Type B pancreatic cell (in vitro differentiated cells): ENCODE measurements at places on chromosomes 3 and 15. TPM values are rescaled to one million over a fixed set of nuclear protein-coding genes. Genes with fewer than 3 reads are reported as not detected.

DNA sequence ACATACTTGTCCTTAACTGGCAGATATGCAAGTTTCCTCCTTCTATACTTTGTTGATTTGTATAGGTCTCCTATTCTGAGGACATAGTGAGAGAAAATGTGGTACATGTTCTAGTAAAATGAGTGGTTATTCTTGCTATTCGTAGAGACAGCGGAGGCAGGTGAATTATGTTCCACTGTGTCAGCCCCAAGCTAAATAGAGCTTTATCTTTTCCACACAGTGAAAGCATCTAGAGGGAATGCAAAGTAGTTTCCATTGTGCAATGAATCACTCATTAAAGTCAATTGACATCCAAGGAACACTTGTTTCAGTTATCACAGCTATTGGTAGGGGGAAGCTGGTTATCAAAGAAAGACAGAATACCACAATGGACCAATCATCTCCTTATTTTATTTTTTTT, 262.4 kb downstream of the NLGN1 start:
- H3K27ac ChIP-seq = no peak overlapping the region
- H3K27me3 ChIP-seq = peaks cover 5% of the 10 kb centered on the region
- H3K36me3 ChIP-seq = no peaks in the 10 kb centered on the region

DNA sequence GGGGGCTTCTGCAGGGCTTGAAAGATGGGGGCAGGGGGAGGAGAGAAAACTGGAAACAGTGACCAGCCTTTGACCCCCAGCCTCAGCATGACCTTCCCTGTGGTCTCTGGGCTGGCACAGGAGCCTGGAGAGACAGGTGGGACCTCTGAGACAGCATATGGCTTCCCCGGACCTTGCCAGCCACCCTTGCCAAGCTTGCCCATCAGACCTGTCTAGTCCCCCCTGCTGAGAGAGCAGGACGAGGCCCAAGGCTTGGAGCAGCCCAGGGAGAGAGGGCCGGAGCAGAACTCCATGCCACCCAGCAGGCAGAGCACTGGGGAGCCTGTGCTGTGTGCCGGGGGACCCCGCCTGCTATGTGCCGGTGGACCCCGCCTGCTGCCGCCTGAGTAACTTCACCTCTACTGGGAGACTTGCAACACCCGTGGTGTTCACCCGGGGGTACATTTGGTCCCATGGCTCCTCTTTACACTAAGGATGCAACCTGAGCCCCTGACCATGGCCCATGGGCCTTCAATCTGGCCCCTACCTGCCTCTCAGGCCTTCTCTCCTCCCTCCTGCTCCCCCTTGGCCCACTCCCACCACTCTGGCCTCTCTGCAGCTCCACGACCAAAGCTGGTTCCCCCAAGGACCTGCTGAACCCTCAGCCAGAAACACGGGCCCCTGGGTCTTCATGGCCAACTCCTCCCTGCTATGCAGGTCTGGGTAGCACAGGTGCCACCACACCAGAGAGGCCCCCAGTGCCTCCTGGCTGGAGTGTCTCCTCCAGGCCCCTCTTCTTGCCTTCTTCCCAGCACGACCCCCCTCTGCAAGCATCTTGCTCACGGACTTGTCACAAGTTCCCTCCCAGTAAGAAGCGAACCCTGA, 21.1 kb upstream of the SLC41A3 start:
- H3K4me3 ChIP-seq = no peak overlapping the region
- H3K27ac ChIP-seq = no peak overlapping the region
- H3K4me1 ChIP-seq = peaks cover 8% of the 10 kb centered on the region
- H3K27me3 ChIP-seq = no peaks in the 10 kb centered on the region

GRCh38 chr3:55538158-55538557, 51.1 kb upstream of the WNT5A start:
- H3K27me3 ChIP-seq = peaks cover 32% of the 10 kb centered on the region
- H3K4me3 ChIP-seq = no peak overlapping the region
- no peak overlapping the region for H3K27ac ChIP-seq
- no peak for DNase-seq
- H3K36me3 ChIP-seq = peaks cover 5% of the 10 kb centered on the region

DNA sequence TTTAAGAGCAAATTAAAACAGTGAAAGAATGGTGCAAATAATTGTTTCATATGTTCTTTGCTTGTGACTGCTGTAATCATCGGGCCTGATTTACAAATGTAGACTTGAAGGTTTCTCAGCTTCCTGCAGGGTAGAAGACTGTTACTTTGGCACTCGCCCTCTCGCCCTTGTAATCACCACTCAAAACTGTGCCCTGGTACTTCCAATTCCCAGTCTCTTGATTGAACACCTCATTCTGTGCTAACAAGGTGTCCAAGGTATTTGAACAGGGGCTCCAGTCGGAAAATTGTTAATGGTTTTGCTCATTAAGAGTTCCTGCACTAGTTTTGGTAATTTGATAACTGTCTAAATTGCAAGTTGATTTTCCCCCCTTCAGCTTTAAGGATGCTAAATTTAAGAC, 209.5 kb downstream of the ZIC1 start:
- peaks cover 32% of the 10 kb centered on the region for H3K4me1 ChIP-seq
- H3K27me3 ChIP-seq = peaks cover 7% of the 10 kb centered on the region
- H3K4me3 ChIP-seq = peak overlapping the region; percentile 65
- no peaks in the 10 kb centered on the region for H3K36me3 ChIP-seq
- no peak for DNase-seq

- no peak for DNase-seq
- H3K4me3 ChIP-seq = peak overlapping the region; percentile 25
- H3K4me1 ChIP-seq = no peaks in the 10 kb centered on the region
- H3K27ac ChIP-seq = peak overlapping the region; percentile 81
- H3K36me3 ChIP-seq = peaks cover 21% of the 10 kb centered on the region
These were observed 17.3 kb downstream of the ABHD5 start for GRCh38 chr3:43707998-43708397.

GRCh38 chr3:32606960-32607359, 36.3 kb upstream of the DYNC1LI1 start:
- peaks cover 11% of the 10 kb centered on the region for H3K27me3 ChIP-seq
- H3K4me1 ChIP-seq = peaks cover 8% of the 10 kb centered on the region
- DNase-seq = no peak
- no peak overlapping the region for H3K27ac ChIP-seq
- no peak overlapping the region for H3K4me3 ChIP-seq

- DNase-seq = no peak
- H3K36me3 ChIP-seq = no peaks in the 10 kb centered on the region
- H3K4me1 ChIP-seq = no peaks in the 10 kb centered on the region
- H3K27ac ChIP-seq = no peak overlapping the region
- H3K4me3 ChIP-seq = no peak overlapping the region
- H3K27me3 ChIP-seq = peaks cover 14% of the 10 kb centered on the region
These were observed 70.2 kb upstream of the DGKG start for GRCh38 chr3:186432189-186432588.

GRCh38 chr3:127990461-127990860, 61.8 kb upstream of the SEC61A1 start:
- H3K27me3 ChIP-seq = peaks cover 2% of the 10 kb centered on the region
- no peaks in the 10 kb centered on the region for H3K4me1 ChIP-seq
- no peaks in the 10 kb centered on the region for H3K36me3 ChIP-seq
- no peak overlapping the region for H3K27ac ChIP-seq

- no peaks in the 10 kb centered on the region for H3K27me3 ChIP-seq
- no peak for DNase-seq
- H3K4me1 ChIP-seq = peaks cover 3% of the 10 kb centered on the region
These were observed 38.7 kb downstream of the ANP32A start for GRCh38 chr15:68781766-68782588.

DNA sequence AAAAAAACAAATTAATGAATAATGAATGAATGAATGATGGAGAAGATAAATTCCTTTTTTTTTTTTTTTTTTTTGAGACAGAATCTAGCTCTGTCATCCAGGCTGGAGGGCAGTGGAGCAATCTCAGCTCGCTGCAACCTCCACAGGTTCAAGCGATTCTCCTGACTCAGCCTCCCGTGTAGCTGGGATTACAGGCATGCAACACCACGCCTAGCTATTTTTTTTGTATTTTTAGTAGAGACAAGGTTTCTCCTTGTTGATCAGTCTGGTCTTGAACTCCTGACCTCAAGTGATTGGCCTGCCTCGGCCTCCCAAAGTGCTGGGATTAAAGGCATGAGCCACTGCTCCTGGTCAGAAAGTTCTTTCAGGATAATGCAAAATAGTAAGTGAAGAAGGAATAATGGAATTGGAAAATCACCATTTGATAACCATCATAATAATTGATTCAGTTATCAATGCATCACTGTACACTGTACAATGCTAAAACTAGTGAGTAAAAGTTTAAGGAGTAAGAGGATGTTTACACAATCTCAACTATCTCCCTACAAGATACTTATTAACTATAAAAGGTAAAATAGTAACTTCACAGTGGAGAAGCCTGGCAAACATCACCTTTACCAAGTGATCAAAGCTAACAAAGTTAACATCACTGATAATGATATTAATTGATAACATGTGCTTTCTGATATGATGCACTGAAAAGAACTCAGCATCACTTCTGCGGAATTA, 12.3 kb upstream of the INO80 start:
- H3K4me1 ChIP-seq = no peaks in the 10 kb centered on the region
- peaks cover 3% of the 10 kb centered on the region for H3K27me3 ChIP-seq
- no peaks in the 10 kb centered on the region for H3K36me3 ChIP-seq
- no peak overlapping the region for H3K4me3 ChIP-seq
- no peak overlapping the region for H3K27ac ChIP-seq
- DNase-seq = no peak

- peaks cover 21% of the 10 kb centered on the region for H3K4me1 ChIP-seq
- peaks cover 5% of the 10 kb centered on the region for H3K36me3 ChIP-seq
- no peak for DNase-seq
These were observed 6.5 kb downstream of the RFTN1 start for GRCh38 chr3:16506884-16507577.

GRCh38 chr3:114644367-114644766, 350.5 kb downstream of the TIGIT start:
- DNase-seq = no peak
- H3K27ac ChIP-seq = no peak overlapping the region

DNA sequence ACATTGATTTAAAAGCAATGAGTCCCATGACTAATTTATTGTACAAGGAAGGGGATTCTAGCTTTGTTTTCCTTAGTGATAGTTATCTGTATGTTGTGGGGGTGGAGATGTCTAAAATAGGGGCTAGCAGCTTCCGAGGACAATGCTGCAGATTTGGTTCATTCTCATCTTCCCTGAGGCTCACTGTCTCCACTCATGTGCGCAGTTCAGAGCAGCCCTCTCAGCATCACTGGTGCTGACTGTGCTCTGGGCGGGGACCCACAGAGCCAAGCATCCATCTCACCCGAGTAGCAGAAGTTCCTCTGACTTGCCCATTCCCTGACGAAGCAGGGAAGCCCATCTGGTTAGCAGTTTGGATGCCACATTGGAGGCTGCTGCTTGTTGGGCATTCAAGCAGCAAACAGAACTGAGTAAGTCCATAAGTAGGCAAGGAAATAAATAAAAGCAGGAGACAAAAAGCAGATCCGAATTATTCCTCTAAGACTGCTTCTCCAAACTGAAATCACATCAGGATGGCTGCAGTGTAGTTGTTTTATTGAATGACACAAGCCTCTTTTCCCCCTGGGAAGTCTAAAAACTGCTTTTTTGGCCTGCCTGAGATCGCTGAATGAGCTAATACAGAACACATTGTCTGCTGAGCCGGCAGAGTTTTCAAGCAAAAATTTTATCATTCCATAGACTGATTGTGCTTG, 27.5 kb downstream of the RARB start:
- H3K36me3 ChIP-seq = peaks cover 12% of the 10 kb centered on the region
- H3K27me3 ChIP-seq = no peaks in the 10 kb centered on the region
- DNase-seq = no peak

DNA sequence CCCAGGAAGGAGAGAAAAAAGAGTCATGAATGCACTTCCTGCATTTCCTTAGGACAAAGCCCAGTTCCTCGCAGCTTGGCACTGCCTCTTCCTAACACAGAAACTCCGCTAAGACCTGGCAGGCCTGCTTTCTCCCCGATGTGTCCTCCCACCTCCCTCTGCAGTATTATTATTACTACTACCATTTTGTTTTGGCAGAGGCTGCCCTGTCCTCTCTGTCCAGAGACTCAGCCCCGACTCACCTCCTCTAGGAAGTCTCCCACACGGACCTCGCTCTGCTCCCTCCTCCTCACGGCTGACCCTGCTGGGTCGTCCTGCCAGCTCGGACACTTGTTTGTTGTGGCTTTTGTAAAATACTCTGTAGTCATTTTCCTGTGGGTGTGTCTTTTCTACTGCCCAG, 107.2 kb upstream of the HACD2 start:
- peaks cover 59% of the 10 kb centered on the region for H3K4me1 ChIP-seq
- H3K27ac ChIP-seq = no peak overlapping the region
- H3K27me3 ChIP-seq = peaks cover 6% of the 10 kb centered on the region

DNA sequence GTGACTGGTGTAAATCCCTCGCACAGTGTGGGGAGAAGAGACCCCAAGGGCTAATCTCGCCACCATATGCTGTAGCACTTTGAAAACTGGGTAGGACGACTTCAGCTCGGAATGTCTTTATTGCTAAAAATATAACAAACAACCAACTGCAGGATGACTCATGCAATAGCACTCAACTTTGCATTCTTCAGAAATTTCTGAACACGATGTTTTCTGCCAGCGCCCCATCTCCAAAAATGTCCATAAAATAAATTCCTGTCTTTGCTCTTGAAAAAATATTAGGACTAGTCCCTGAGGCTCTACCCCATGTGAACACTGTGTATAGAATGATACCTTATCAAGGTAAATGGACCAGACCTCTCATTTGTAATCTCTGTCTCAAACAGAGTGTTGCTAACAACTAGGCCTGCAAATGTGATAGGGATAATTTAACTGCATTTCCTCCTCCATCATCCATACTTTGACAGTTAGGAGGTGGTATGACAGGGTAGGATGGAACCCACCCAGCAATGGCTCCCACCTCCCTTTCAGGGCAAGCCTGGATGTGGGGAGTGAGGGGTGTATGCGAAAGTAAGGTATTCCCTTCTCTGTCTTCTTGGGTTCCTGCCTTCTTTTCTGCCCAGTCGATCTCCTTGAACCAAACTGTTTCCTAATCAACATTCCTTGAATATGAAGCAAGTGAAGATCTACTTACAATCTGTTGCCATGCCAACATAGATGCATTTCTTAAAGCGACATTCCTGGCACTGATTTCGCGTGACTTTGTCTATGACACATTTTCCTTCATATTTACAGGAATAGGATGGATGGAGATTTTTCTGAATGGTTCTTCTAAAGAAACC, 201.1 kb downstream of the NR1D2 start:
- peak overlapping the region; percentile 64 for H3K27ac ChIP-seq
- peaks cover 5% of the 10 kb centered on the region for H3K36me3 ChIP-seq
- no peak for DNase-seq
- H3K4me3 ChIP-seq = peak overlapping the region; percentile 4

DNA sequence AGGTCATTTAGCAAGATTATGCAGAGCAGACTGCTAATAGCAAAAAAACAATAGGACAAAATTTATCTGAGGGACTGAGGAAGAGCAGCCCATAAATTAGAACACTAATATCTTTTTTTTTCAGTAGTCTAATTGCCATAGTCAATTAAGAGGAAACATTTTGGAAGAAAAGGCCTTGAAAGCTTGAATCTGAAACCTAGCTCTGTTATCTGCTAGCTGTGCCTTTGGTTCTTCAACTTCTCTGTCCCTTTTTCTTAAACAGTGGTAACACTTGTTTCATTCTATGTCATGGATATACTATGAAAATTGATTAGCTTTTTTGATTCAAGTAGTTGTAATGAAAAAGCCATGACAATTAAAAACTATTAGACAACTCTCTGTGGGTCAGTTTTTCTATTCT, 1.7 kb downstream of the ATR start:
- H3K4me3 ChIP-seq = peak overlapping the region; percentile 99
- H3K4me1 ChIP-seq = peaks cover 14% of the 10 kb centered on the region
- peaks cover 3% of the 10 kb centered on the region for H3K36me3 ChIP-seq
- no peak for DNase-seq
- no peaks in the 10 kb centered on the region for H3K27me3 ChIP-seq

The ACVR2B gene
- total RNA-seq = 27.1 and 42.8 TPM in 2 replicates

The DAG1 gene
- total RNA-seq = 84.3 and 126 TPM in 2 replicates

The CNTN3 gene
- 1.1 and 7.7 TPM in 2 replicates for total RNA-seq

The ACOX2 gene
- 5.6 and 6.9 TPM in 2 replicates for total RNA-seq

The FBXL22 gene
- 0.45 and 1.1 TPM in 2 replicates for total RNA-seq

The CNTN4 gene
- total RNA-seq = 24.5 and 29.7 TPM in 2 replicates

The ELL3 gene
- 4.1 and 9.8 TPM in 2 replicates for total RNA-seq

The C3orf80 gene
- 2.6 and 2.8 TPM in 2 replicates for total RNA-seq
